Muscle of back (tissue), 13 donors: ENCODE measurements at places on chromosomes 4 and X.

- DNase-seq, result no peak
These were observed 189.9 kb downstream of the AASDH start for GRCh38 chr4:56197387-56197786.

DNA sequence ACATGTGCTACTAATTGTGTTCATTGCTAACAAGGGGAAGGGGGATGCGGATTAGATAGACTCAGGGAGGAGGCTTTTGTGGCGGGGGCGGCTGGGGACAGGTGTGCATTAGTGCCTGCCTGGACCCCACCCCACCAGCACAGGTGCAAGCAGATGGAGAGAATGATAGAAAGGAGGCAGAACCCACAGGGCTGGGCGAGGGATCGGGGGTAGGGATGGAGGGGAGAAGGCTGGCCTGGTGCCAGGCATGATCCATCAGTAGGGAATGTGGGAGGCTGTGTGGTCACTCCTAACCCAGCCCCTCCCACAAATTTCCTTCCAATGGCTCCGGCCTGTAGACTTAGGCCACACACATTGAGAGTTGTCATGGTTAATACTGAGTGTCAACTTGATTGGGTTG is 30.5 kb upstream of the CRMP1 start:
- DNase-seq, result no peak

- DNase-seq, result no peak
These were observed 202.6 kb downstream of the SPOCK3 start for GRCh38 chr4:167031534-167032156.

DNA sequence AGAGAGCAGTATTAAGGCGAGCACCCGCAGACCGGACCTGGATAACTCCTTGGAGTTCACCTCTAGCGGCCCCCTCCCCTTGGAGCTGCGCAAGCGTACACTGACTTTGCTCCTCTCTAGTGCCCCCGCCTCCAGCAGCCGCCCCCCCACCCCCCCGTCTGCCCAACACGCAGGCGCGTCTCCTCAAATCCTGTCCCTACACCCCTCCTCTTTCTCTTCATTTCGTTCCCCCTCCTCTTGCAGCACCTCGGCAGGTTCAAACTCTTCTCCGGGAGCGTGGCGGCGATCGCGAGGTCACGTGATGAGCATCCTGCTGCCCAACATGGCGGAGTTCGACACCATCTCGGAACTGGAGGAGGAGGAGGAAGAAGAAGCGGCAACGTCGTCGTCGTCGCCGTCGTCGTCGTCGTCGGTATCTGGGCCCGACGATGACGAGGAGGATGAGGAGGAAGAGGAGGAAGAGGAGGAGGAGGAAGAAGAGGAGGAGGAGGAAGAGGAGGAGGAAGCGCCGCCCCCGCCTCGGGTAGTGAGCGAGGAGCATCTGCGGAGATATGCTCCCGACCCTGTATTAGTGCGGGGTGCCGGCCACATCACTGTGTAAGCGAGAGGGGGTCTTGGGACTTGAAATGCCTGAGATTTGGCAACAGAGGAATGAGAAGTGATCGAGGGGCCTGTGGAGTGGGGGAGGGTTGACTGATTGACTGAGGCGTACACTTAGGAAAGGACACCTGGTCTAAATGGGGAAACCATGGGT is at the start of gene CHIC1:
Gene CHIC1 (plus strand): TSS at position 214 of the 754 bp plus-strand sequence. CDS start 88 bp downstream, at position 302.
- peak; percentile 42 for DNase-seq

- no peak for DNase-seq
These were observed 57.0 kb downstream of the RTL9 start for GRCh38 chrX:110415440-110416170.

DNA sequence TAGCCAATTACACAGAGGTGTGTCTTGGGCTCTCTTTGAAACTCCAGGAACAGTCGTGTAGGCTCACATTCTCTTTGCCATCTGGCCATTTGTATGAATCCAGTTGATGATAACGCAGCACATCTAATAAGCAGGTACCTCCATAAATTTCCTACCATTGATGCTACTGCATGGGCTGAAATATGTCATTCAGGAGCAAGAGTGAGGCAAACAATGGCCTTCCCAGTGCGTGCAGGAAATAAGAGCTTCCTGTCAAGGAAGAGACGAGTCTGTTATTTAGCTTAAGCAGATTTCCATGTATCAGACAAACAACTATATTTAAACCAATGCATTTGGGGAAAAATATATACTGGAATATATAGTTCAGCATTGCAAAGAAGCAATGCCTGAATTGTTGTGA is 102.1 kb upstream of the MXRA5 start:
- DNase-seq, result no peak

DNA sequence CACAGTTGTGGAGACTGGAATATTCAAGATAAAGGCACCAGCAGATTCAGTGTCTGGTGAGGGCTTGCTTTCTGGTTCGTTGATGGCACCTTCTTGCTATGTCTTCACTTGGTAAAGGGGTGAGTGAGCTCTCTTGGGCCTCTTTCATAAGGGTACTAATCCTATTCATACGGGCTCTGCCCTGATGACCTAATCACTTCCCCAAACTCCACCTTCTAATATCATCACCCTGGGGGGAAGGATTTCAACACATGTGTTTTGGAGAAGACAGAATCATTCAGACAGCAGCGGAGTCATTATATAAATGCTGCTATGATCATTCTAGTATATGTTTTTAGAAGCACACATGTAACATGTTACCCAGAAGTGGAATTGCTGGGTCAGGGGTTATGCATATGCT is 295.3 kb upstream of the CTSO start:
- DNase-seq, result no peak

GRCh38 chrX:11655282-11656015 is 10.3 kb downstream of the ARHGAP6 start:
- no peak for DNase-seq

DNA sequence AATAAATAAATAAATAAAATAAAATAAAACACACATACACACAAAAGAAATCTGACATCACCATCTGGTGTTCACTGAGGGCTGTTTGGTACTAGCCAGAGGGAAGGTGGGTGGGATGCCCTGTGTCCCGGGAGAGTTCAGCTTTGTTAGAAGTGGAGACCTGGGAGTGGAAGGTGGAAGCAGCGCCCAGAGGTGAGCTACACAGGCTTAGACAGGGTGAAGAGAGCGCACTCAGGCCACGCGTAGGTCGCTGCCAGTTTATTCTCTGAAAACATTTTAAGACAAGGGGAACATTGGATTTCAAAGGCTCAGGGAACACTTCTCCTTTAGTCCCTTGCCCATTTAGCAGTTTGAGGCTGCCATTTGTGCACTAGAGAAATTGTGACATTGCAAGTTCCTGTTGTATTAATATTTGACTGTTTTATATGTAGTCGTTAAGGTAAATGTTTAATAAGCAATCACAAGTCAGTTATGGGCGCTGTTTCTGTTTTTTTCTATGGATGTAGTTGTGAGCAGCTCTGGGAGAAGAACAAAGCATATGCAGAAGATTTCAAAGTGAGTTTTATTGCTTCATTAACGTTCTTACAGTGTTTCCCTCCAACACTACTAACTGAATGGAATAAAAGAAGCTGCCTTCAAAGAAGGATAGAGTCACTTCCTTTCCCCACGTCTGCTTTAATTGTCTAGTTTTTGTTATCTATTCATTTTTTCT is 405.5 kb upstream of the NR3C2 start:
- no peak for DNase-seq

GRCh38 chr4:80215449-80216052 is 18.2 kb downstream of the PRDM8 start:
- no peak for DNase-seq

- peak; percentile 55 for DNase-seq
These were observed 202.4 kb downstream of the CHIC2 start for GRCh38 chr4:53861856-53862610.

DNA sequence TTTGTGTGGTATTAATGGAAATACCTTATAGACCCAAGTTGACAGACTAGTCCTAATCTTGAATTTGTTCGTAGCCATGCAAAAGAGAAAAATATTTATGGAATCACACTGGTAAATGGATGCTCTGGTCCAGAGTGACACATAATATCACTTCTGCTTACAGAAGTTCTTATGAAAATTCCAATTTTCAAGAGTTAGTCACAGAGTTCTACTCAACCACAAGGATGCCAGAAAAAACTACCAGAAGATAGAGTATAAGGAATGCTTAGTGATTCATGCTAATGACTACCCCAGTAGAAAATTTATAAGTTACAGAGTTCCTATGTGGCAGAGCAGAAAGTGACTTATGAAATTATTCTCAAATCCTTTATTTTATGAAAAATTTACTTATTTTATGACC is 1384.8 kb downstream of the FAM133A start:
- no peak for DNase-seq

GRCh38 chr4:48801016-48801715 is 21.1 kb upstream of the FRYL start:
- no peak for DNase-seq

DNA sequence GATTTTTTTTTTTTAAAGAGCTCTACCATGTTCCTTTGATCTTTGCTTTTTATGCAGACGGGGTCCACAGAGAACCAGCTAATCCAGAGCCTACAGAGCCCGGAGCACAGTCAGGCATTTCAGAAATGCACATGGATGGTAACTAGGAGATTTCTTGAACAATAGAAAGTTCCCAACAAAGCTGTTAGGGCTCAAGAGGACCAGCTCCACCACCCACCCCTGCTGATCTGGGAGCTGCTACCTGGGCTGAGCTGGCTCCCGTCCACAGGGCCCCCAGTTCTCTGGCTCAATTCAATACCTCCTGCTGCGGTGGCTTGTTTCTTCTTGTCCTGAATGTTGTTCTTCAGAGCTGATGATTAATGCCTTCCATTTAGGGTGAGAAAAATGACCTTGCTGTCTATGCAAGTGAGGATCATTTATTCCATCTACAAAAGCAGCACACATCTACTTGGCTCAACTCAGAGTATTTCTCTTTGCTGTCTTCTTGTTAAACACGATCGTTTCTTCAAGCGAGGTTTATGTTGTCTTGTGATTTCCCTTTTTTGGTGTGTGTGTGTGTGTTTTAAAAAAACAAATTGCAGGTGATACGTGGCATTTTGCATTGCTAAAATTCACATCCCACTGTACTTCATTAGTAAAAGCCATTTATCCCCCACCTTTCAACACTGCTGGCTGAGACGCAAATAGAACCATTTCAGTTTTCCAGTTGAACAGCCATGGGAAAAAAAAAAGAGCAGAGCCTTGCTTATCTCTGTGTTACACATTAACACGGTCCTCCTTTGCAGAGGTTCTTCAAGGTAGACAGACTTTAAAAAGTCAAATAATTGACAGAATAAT is 31.3 kb downstream of the IGFBP7 start:
- no peak for DNase-seq

DNA sequence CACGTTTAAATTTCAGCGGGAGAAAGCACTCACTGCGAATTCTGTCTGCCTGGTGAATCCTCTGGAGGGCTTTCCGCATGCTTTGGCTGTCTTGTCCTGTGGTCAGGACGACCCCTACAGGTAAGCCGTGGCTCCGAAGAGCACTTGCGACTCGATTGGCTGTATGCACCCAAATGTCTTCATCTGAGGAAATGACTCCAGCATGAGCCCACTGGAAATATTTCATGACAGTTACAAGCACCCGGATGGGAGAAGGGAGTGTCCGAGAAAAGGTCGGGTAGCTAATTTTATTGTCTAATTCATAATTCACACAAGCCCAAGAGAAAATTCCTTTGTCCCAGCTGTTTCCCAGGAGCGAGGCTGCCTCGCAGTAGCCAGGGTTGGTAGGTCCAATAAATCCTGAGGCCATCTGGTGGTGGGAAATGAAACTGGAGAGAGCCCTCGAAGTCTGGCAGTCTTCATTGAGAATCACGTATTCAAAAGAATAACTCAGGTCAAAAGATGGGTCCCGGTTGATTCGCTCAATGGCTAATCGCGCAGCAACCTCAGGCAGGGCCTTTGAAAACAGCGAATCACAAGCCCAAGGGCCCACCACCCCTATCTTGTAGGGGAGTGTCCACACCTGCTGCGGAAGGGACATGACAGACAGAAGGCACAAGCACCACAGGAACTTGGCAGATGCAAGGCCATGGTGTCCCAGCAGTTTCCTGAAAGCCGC is 6.6 kb downstream of the GUCY2F start:
- peak; percentile 65 for DNase-seq

DNA sequence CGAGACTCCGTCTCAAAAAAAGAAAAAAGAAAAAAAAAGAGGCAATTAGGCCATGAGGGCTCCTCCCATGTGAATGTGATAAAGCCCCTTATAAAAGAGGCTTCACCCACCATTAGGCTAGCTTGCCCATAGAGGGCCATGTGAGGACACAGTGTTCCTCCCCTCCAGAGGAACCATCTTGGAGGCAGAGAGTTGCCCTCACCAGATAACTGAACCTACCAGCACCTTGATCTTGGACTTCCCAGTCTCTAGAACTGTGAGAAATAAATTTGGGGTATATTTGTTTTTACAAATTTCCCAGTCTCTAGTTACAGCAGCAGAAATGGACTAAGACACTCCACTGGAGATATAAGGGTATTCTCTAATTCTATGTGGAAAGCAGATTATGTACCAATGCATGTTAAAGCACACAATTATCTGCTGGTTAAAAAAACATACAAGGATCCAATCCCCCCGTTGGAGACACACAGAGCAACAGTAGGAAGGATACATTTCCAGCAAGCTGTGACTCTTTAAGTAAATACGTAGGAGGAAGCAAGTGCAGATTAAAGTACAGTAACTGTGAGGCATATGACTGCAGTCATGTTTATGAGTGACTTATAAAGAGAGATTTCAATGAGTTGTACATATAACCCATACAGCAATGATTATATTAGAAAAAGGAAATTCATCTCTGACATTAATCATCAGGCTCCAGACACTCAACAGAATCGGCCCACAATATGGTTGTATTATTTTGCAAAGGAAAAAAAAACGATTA is 21.4 kb downstream of the SH3RF1 start:
- no peak for DNase-seq

DNA sequence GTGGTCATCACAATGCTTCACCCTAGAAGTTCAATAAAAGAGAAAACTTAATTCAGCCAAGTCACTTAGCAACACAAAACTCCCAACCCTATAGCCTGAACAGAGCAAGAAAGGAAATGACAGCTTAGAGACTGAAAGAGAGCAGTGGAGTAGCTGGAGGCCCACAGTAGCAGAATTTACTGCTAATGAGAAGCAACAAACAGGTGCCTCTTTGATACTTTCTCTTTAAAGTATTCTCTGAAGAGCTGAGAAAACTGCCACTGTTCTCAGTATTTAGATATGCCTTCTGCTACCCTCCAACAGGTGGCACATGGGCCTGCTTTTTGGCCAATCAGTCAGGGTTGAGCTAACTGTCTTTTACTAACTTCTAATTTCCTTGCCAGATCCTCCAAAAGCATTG is 240.0 kb downstream of the GPC3 start:
- no peak for DNase-seq

- DNase-seq, result peak; percentile 90
These were observed 34.6 kb downstream of the NBDY start for GRCh38 chrX:56763556-56764152.
